Fibroblast of upper back skin (primary cell): ENCODE measurements at places on chromosomes 11 and 22.

- no peak for DNase-seq
Observed at GRCh38 chr11:87020336-87020735, 17.4 kb upstream of the TMEM135 start.

- DNase-seq: no peak
Observed at GRCh38 chr11:11500744-11501487, 120.9 kb downstream of the GALNT18 start.

DNA sequence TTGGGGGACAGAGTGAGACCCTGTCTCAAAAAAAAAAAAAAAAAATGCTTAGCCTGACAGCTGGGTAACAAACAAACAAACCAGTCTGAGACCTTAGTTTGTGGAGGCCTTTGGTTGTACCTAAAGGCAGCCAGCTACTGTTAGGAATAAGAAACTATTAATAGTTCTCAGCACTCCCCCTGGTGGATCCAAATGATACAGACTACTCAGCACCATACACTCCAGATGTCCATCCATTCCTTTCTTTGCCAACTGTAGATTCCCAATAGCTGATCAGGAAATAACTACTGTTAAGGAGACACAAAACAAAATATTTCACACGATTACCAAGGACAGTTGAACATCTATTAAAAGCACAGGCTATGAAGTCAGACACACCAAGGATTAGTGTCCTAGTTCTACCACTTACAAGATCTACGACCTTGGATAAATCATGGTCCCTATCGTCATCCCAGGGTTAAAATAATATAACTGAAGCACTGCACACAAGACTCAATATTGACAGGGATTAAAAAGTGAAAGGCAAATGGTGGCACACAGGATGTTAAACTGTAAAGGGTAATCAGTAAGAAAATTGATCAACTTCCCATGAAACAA lies 17.2 kb downstream of the CLDN25 start:
- DNase-seq: peak; percentile 47

- DNase-seq: peak; percentile 68
Observed at GRCh38 chr11:117816151-117816741, 8.3 kb downstream of the FXYD2 start.

DNA sequence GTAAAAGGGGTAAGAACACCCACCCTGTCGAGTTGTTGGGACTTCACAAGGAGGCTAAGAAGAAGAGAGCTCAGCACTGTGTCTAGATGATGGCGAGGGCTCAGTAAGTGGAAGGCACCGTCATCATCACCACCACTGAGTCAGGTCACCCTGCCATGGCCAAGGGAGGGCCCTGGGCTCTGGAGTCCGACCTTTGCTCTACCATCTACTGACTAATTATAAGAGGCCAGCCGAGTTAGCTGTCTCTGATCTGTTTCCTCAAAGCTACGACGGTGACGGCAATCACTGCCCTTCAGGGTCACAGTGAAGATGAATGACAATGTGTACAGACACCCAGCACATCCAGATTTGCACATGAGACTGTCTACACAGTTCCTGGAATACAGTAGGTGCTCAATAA lies 29.3 kb downstream of the KIAA0930 start:
- DNase-seq: no peak

DNA sequence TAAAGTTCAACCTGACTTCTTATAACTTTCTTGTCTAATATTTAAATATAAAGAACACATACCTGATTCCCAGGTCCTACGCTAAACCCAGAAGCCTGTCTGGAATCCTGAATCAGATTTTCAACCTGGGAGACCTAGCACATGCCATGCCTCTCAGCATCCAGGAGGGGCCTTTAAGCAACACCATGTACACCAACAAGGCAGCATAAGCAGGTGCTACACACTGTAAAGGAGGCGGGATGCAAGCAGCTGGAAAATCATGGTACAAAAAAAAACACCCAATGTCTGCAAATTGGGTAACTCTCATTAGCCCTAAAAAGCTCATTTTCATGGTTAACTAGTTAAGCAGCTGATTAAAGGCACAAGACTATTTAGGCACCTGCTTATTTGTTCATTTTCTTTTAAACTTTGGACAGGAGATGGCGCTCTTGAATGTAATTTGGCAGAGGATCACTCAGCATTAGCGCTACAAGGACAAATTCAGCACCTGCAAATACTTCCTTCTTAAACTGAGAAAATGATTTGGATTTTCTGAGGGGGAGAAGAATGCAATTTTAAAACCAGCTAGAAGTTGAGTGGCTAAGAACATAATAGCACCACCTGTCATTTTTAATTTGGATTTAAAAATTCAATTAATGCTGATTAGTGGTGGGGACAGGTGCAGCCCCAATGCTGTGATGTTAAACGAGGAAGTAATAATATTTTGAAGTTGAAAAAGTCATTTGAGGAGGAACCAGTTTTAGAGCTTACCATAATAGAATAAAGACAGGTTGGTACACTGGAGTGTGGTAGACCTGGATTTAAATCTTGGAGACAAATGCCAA lies 104.0 kb downstream of the FAR1 start:
- DNase-seq: peak; percentile 55

DNA sequence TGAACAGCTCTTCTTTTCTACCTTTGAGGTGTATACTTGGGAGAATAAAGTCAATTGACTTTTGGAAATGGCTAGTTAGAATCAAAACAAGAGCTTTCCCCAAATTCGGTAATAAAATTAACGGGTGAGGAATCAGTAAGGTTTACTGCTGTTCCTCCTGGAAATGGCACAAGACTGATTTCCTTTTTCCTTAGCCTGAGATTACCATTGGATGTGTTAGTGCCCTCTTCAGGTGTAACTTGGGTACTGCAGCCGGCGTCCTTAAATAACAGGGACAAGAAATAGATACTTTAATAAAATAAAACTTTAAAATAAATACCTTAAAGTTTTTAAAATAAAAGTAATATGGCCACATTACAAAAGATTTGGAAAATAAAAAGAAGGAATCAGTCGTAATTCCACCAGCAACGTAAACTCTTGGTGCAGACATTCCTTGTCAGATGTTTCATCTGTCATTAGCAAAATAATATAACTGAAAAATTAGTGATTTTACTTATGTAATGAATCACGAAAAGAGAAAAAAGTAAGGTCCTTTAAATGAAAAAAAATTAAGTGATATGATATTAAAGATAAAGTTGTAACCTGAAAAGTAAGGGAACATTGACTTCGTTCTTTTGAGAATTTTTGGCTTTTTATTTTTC lies 29.7 kb downstream of the ZFTA start:
- DNase-seq: peak; percentile 76

DNA sequence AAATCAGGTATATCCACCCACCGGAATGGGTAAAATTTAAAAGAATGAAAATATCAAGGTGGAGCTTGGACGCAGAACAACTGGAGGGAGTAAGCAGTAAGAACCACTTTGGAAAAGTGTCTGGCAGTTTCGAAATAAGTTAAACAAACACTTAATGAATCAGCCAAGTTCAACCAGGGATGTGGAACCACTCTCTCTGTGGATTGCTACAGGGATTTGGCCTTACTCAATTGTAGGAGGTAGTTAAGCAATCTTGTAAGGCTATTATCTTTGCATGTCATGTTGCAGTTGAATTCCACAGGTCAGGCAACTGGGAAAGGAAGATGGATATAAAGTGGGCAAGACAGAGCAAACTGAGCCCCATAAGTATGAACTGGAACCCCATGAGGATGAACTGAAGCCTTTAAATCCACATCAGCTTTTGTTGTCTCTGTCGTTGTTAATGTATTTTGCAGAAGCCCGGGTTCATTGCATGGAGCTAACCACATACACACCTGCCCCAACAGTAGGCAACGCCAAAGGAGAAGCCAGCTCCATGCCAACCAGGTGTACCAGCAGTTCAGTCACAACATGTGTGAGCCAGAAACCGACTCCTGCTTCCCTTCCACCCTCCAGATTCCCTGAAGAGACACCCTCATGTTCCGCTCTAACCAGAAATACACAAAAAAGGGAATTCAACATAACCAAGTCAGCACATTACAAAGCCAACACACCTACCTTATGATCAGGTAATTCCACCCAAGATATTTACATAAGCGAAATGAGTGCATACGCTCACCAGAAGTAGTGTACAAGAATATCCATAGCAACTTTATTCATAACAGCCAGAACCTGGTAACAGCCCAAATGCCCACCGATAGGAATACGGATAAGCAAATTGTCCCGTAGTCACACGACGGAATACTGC lies 8.0 kb upstream of the SLC43A3 start:
- DNase-seq: peak; percentile 92

GRCh38 chr11:65355013-65355775 lies 643 bp downstream of the TIGD3 start:
- DNase-seq: no peak

GRCh38 chr11:77140231-77140851 lies 12.3 kb downstream of the MYO7A start:
- DNase-seq: peak; percentile 27

- DNase-seq: no peak
Observed at GRCh38 chr11:20467487-20468185, 80.1 kb downstream of the PRMT3 start.

DNA sequence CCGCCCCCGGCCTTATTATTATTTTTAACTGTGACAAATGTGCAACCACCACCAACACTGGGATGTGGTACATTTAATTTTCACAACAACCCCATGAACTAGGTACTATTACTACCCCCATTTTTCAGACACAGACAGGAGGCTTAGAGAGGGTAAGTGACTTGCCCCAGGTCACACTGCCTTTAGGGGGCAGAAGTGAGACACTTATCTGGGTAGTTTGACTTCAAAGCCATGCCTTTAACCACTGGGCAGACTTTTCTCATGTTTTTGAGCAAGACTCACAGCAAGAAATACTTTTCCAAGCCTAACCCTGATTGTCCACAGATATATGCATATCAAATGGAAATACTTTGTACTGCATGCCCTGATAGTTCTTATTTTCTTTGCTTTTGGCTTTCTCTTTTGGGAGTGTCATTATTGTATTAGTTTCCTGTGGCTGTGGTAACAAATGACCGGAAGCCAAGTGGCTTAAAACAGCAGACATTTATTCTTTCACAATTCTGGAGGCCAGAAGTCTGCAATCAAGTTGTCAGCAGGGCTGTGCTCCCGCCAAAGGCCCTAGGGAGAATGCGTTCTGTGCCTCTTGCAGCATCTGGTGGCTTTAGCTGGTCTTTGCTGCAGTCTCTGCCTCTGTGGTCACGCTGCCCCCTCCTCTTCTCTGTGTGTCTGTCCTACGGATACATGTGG lies 110.8 kb downstream of the GRIK4 start:
- DNase-seq: no peak

GRCh38 chr22:28108851-28109250 lies 189.8 kb upstream of the PITPNB start:
- no peak for DNase-seq
